ENCODE measurements at places on chromosomes 2 and 18.

- DNase-seq, result no peak
Observed at GRCh38 chr18:78853341-78853740, 126.3 kb upstream of the SALL3 start.

- DNase-seq, result no peak
Observed at GRCh38 chr2:69123182-69123581, 110.2 kb downstream of the ANTXR1 start.

DNA sequence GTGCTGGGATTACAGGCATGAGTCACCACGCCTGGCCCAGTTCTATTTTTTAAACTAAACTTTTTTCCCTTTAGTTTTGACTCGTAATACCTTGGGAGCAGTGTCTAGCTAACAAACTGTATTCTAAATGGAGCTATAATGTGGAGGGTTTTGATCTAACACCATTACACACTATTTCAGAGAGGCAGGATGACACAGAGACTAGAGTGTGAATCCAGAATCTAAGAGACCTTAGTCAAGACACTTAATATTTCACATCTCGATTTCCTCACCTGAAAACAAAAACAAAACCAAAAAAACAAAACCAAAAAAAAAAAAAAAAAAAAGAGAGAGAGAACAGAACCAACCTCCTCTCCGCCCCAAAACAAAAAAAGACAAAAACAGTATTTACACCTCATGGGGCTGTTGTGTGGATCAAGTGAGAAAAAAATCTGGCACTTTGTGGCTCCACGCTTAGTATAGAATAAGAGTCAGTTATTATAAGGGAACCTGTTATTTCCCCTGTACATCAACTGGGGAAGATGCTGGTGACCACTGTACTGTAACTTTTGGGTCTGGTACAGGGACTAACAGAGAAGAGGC lies 31.3 kb downstream of the DARS1 start:
- DNase-seq, result no peak

DNA sequence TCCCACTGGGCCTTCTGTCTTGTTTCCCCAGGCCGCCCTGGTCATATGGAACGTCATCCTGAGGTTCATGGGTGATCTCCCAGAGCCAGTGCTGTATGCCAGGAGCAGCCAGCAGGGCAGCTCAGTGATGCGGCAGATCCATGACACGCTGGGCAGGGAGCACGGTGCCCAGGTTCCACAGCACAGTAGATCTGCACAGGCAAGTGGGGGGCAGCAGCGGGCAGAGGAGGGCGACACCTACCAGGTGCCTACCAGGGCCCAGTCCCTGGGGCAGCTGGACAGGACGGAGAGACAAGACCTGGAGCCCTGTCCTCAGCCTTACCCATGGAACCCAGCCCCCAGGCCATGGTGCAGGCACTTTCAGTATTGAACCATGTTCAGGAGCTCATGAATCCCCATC lies 36.1 kb upstream of the GPR17 start:
- no peak for DNase-seq

DNA sequence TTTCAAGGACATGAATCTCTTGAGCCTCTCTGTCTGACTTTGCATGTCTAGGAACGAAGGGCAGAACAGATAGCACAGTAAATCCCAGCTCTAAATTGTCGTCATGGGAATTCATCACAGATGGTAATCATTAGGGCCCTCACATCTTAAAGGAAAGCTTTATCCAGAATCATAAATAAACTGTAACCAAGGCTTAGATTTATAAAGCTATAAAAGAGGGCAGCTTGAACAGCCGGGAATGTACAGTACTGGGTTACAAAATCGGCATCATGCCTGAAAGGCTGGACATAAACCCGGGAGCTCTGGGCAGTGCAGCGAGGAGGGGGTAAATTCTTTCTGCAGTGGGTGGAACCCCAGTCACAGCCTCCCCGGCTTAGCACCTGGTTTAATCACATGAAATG lies 144.4 kb downstream of the GFPT1 start:
- DNase-seq, result no peak

DNA sequence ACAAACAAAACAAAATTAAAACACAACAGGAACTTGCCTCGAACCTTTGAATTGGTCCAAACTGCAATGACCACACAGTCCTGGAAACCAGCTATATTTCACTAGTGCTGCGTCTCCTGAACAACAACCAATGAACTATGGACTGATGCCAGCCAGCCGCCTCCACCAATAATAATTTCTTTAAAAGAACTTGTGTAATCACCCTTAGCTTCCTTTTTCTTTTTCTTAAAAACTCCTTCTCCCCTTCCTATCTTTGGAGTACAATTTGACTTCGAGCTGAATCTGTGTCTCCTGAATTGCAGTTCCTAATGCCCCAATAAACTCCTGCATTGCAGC lies 1.6 kb upstream of the CXXC1 start:
- no peak for DNase-seq

DNA sequence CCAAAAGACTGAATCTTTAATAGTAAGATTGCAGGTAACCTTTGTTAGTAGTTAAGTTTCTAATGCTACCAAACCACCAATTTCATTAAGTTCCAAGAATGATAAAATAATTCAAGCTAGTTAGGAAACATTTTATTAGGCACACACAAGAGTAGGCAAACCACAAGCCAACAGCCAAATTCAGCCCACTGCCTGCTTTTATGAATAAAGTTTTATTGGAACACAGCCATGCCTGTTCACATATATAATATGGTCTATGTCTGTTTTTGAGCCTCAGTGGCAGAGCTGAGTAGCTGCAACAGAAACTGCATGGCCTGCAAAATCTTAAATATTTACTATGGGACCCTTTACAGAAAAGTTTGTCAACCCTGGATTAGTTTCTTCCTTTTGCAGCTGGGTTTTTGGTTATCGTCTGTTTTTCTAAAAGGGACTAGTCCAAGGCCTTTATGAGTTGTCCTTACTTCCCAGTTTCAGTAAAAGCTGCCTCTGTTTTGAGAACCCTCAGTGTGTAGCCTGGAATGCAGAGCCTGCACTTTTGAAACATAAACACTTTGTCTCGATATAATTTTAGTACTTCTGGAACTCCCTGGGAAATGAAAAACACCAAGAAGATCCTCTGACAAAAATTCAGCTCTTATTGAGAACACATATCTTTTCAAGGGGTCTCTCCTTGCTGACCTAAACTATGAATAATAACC lies 39.1 kb downstream of the FRZB start:
- DNase-seq, result no peak

DNA sequence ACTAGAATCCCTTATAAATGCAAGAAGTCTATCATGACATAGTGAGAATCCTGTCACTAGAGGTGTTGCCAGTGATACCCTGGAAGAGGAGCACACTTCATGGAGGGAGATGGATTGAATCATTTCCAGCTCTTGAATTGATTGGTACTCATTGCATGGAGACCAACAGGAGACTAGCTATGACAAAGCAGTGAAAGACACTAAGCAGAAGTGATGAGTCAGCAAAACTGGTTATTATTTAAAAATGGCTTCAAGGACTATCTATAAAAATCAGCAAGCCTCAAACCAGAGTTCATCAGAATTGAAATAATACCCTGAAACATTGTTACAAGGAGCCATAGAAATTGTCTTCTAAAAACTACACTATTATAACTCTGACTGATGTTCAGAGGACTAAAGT lies 200.3 kb downstream of the PDE11A start:
- no peak for DNase-seq

- DNase-seq, result no peak
Observed at GRCh38 chr18:13354402-13354801, 135.8 kb downstream of the LDLRAD4 start.

DNA sequence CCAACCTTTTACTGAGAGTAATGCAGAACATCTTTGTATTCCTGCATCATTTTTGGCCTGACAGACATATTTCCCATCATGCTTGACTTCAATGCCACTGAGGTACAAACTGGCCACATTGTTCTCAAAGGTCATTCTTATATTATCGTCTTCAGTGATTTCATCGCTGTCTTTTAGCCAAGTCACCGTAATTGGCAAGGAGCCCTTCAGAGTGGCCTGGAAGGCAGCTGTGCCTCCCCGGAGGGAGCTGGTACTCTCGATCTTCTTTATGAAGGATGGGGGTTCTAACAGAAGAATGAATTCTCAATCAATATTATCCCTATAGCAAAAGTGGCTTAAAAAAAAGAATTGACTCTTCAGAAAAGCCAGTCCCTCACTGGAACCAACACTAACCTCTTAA lies 75.9 kb downstream of the TTN start:
- no peak for DNase-seq

DNA sequence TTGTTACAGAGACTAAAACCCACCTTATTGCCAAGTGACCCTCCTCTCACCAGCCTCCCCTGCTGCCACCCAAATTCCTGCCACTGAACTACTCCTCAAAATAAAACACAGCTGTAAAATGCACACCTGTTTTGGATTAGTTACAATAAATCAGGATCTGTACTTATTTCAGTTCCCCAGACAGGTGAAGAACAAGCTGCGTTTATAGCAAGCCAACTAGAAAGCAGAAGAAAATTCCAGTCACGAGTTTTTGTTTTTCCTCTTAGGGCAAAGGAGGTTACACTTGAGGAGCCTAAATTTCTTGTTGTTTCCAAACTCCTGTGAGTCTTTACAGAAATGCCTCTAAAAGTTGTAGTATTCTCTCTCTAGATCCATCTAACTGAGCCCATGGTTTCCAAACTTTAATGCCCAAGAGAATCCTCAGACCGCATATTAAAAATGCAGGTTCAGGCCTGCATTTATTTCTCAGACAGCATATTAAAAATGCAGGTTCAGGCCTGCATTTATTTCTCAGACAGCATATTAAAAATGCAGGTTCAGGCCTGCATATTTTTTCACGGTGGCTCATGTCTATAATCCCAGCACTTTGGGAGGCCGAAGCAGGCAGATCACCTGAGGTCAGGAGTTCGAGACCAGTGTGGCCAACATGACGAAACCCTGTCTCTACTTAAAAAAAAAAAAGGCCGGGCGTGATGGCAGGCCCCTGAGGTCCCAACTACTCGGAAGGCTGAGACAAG lies 62.2 kb downstream of the ALPK2 start:
- DNase-seq, result no peak

- no peak for DNase-seq
Observed at GRCh38 chr2:71560638-71561011, 107.3 kb downstream of the DYSF start.

- no peak for DNase-seq
Observed at GRCh38 chr2:237695201-237695780, 67.9 kb downstream of the LRRFIP1 start.

DNA sequence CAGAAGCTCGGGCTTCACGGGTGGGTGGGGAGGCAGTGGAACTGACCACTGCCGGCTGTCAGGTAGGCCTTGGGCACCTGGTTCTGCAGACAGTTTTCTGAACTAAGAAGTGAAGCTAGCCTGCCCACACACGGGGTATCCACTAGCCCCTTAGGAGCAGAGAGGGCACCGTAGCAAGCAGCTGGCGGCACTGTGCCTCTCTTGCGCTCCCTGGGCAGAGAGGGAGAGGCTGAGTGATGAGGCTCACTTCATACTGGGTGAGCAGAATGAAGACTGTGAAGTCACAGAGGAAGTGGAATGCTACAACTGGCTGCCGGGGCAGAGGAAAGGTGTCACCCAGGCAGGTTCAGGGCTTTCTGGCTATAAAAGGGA lies 753 bp downstream of the ITPRIPL1 start:
- DNase-seq, result no peak

GRCh38 chr2:228303960-228304359 lies 122.5 kb upstream of the SPHKAP start:
- DNase-seq, result no peak

GRCh38 chr2:98515250-98515991 lies 70.8 kb downstream of the INPP4A start:
- DNase-seq, result no peak
